A549 treated with CpdA at 1 μM for 4 hours (cell line): ENCODE measurements at places on chromosomes 16 and 17. TPM values are rescaled to one million over a fixed set of nuclear protein-coding genes. Genes with fewer than 3 reads are reported as not detected.

The TMC6 gene
- total RNA-seq, result 8.5 to 11.4 TPM (median 10.5 TPM) in 5 replicates

The CTRB1 gene
- total RNA-seq, result not detected in 5 replicates

The BMERB1 gene
- 70.6 to 109 TPM (median 86.2 TPM) in 5 replicates for total RNA-seq

The HS3ST3A1 gene
- 0.15 to 0.26 TPM in 2 of 5 replicates, not detected in the others for total RNA-seq

The KLHDC4 gene
- 37.9 to 41.3 TPM (median 40.3 TPM) in 5 replicates for total RNA-seq

The TM4SF5 gene
- 0.48 to 0.91 TPM (median 0.65 TPM) in 5 replicates for total RNA-seq

The CDC42EP4 gene
- total RNA-seq, result 63.9 to 82.3 TPM (median 76.0 TPM) in 5 replicates

The SULT1A1 gene
- total RNA-seq, result 5.0 to 5.5 TPM (median 5.3 TPM) in 5 replicates

The RPGRIP1L gene
- 9.9 to 11.6 TPM (median 11.1 TPM) in 5 replicates for total RNA-seq

The GAS2L2 gene
- total RNA-seq, result 0.09 to 0.21 TPM (median 0.12 TPM) in 4 of 5 replicates, not detected in the other

The SLC22A31 gene
- 1.1 to 1.8 TPM (median 1.3 TPM) in 5 replicates for total RNA-seq

The TLCD1 gene
- 30.6 to 49.5 TPM (median 46.7 TPM) in 5 replicates for total RNA-seq

The MT1A gene
- 11.0 to 18.4 TPM (median 16.2 TPM) in 5 replicates for total RNA-seq

The LRRC46 gene
- total RNA-seq, result 2.7 to 4.1 TPM (median 3.6 TPM) in 5 replicates

The SLC47A2 gene
- 0.06 to 0.16 TPM (median 0.14 TPM) in 5 replicates for total RNA-seq

The SEPTIN1 gene
- 1.4 to 2.2 TPM (median 1.8 TPM) in 5 replicates for total RNA-seq

The EXOC3L1 gene
- 0.07 to 0.48 TPM in 2 of 5 replicates, not detected in the others for total RNA-seq

The PMFBP1 gene
- total RNA-seq, result 0.06 to 0.29 TPM (median 0.19 TPM) in 3 of 5 replicates, not detected in the others

The TSPAN10 gene
- 4.5 to 7.3 TPM (median 5.4 TPM) in 5 replicates for total RNA-seq

The ATP2C2 gene
- 0.05 to 0.48 TPM (median 0.21 TPM) in 4 of 5 replicates, not detected in the other for total RNA-seq

The EPN2 gene
- total RNA-seq, result 46.2 to 63.9 TPM (median 54.1 TPM) in 5 replicates

The ADAP2 gene
- total RNA-seq, result 2.2 to 3.1 TPM (median 2.8 TPM) in 5 replicates

The RNF213 gene
- total RNA-seq, result 67.4 to 83.0 TPM (median 70.2 TPM) in 5 replicates

The TBC1D3I gene
- 0.09 to 0.19 TPM (median 0.15 TPM) in 3 of 5 replicates, not detected in the others for total RNA-seq

The ZG16 gene
- total RNA-seq, result not detected in 5 replicates

The SMIM36 gene
- not detected in 5 replicates for total RNA-seq

The CACNG1 gene
- 0.13 to 0.20 TPM (median 0.14 TPM) in 3 of 5 replicates, not detected in the others for total RNA-seq

The TNS4 gene
- total RNA-seq, result 67.2 to 109 TPM (median 86.7 TPM) in 5 replicates

The WNT9B gene
- not detected in 5 replicates for total RNA-seq

The HIC1 gene
- 0.86 to 2.0 TPM (median 1.6 TPM) in 5 replicates for total RNA-seq

The ABCC12 gene
- total RNA-seq, result 0.05 to 0.09 TPM (median 0.06 TPM) in 4 of 5 replicates, not detected in the other

The KRT28 gene
- not detected in 5 replicates for total RNA-seq

The CACNG3 gene
- total RNA-seq, result not detected in 5 replicates

The ACSM3 gene
- 3.3 to 6.0 TPM (median 4.7 TPM) in 5 replicates for total RNA-seq

The ZSCAN10 gene
- total RNA-seq, result 0.03 TPM in 1 of 5 replicates, not detected in the others

The KRTAP1-1 gene
- not detected in 5 replicates for total RNA-seq

The RFWD3 gene
- 37.2 to 44.7 TPM (median 38.9 TPM) in 5 replicates for total RNA-seq

The TMEM92 gene
- 24.5 to 28.2 TPM (median 27.3 TPM) in 5 replicates for total RNA-seq

The AXIN1 gene
- total RNA-seq, result 27.2 to 35.2 TPM (median 34.5 TPM) in 5 replicates

The AURKB gene
- 153 to 173 TPM (median 159 TPM) in 5 replicates for total RNA-seq

The TRAPPC1 gene
- total RNA-seq, result 309 to 334 TPM (median 324 TPM) in 5 replicates

The ZFHX3 gene
- total RNA-seq, result 5.7 to 7.8 TPM (median 6.7 TPM) in 5 replicates

The ASGR1 gene
- total RNA-seq, result 0.82 to 1.2 TPM (median 1.0 TPM) in 5 replicates

The SLC38A8 gene
- total RNA-seq, result not detected in 5 replicates

The PRCD gene
- 0.02 TPM in 1 of 5 replicates, not detected in the others for total RNA-seq

The SSTR5 gene
- 0.26 to 0.36 TPM (median 0.26 TPM) in 3 of 5 replicates, not detected in the others for total RNA-seq

The DHRS7C gene
- not detected in 5 replicates for total RNA-seq

The ZNF18 gene
- 3.9 to 6.4 TPM (median 4.8 TPM) in 5 replicates for total RNA-seq

The CACNG5 gene
- 0.03 TPM in 1 of 5 replicates, not detected in the others for total RNA-seq

The HEATR9 gene
- not detected in 5 replicates for total RNA-seq

The CMTM1 gene
- 0.89 to 2.0 TPM (median 1.5 TPM) in 4 of 5 replicates, not detected in the other for total RNA-seq
